ENCODE measurements at places on chromosomes 7 and 10.

- DNase-seq, result no peak
Measured at GRCh38 chr7:154373956-154374355, 321.8 kb downstream of the DPP6 start.

GRCh38 chr10:29951441-29951931 is 107.9 kb downstream of the JCAD start:
- DNase-seq, result no peak

DNA sequence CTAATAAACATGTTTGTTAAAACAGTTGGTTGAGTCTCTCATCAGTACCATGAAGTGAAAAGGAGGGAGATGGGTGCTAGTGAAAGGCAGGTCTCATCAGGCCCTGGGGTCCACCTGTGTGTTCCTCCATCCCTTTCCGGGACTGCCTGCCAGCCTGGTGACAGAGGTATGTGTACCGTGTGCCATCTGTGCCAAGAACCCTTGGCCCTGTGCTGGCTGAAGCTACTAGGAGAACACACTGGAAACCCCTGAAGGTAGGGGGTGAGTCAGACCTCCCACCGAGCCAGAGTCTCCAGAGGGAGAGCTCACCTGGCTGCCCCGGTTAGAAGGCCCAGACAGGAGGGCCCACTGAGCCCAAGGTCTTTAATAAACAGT is 2.3 kb downstream of the DDIT4 start:
- peak; percentile 40 for DNase-seq

DNA sequence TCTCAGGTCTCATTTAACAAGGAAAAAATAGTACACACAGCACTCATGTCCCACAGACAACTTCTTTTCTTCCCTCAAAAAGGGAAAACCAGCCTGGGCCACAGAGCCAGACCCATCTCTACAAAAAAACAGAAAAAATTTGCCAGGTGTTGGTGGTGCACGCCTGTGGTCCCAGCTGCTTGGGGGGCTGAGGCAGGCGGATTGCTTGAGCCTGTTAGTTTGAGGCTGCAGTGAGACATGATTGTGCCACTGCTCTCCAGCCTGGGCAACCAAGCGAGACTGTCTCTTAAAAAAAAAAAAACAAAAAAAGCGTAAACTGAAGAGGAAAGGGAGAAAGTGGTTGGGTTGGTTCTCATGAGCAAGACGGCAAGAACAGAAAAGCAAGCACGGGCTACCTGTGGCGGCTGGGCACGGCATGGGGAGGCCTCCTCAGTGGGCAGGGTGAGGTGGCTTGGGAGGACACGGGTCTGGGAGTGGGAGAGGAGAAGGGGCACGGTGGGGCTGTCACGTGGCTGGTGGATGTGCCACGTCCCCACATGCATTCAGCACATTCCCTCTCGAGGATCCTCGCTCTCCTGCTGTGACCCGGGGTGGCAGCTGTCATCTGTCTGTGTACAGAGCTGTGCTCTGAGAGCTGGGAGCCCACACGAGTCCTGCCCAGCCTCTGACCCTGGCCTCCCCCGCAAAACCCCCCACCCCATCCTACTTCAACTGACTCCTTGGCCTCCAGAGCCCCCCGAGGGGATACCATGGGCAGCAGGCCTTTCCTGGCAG is 219.7 kb downstream of the MLLT10 start:
- DNase-seq, result no peak

GRCh38 chr7:102991077-102991539 is 78.3 kb downstream of the LRRC17 start:
- no peak for DNase-seq

GRCh38 chr7:145143685-145144084 is 307.8 kb upstream of the TPK1 start:
- DNase-seq, result no peak

GRCh38 chr7:17369691-17370426 is 71.4 kb downstream of the AHR start:
- DNase-seq, result no peak

GRCh38 chr10:94546049-94546900 is 687 bp downstream of the HELLS start:
- DNase-seq, result peak; percentile 3

- DNase-seq, result no peak
Measured at GRCh38 chr10:63383141-63383540, 82.6 kb downstream of the JMJD1C start.

DNA sequence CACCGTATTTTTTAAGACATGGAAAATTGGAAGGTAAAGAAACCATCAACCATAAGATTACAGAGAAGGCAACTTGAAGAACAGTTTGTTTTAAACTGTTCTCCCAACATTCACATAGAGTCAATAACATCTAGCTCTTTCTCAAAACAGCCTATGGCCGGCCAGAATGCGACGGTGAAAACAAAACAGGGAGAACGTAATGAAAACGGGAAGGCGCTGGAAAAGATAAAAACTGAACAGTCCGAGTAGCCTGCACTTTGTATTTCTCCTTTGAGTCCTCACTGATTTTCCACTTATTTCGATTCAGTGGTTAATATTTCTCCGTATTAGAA is 637 bp downstream of the MICU1 start:
- DNase-seq, result no peak

DNA sequence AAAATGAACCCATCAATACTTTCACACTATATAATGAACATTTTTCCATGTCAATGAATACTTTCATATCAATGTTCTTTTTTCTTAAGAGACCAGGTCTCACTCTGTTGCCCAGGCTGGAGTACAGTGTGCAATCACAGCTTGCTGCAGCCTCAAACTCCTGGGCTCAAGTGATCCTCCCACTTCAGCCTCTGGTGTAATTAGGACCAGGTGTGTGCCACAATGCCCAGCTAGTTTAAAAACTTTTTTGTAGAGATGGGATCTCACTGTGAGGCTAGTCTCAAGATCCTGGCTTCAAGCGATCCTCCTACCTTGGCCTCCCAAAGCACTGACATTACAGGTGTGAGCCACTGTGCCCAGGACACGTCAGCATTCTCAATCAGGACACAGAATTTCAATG is 85.2 kb downstream of the SH3PXD2A start:
- DNase-seq, result no peak

DNA sequence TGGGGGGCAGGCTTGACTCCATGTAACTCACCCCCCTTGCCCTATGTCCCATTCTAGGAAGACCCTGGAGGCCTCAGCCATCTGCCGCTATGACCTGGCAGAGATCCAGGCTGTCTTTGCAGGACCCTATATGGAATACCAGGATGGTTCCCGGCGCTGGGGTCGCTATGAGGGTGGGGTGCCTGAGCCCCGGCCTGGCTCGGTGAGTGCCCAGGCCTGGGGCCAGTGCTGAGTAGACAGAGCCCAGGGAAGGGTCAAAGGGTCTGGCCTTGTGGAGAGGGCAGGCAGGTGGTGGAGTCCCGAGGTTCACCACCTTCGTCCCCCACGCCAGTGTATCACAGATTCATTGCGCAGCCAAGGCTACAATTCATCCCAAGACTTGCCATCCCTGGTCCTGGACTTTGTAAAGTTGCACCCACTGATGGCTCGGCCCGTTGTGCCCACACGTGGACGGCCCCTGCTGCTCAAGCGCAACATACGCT is 7.5 kb downstream of the MRPL43 start:
- no peak for DNase-seq

DNA sequence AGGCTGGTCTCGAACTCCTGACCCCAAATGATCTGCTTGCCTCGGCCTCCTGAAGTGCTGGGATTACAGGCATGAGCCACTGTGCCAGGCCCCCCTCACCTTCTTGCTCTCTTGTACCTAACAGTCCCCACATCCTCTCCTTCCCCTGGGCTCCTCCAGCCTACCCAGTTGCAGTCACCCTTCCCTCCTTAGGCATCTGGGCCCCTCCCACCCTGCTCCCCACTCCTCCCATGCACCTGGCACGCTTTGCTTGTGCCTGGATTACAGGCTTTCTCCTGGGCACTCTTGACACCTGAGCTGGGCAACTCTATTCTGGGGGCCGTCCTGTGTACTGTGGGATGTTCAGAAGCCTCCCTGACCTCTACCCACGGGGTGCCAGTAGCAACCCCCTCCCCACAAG is 3.0 kb downstream of the CLDN15 start:
- no peak for DNase-seq

- DNase-seq, result no peak
Measured at GRCh38 chr10:35636956-35637355, 5.1 kb downstream of the FZD8 start.

DNA sequence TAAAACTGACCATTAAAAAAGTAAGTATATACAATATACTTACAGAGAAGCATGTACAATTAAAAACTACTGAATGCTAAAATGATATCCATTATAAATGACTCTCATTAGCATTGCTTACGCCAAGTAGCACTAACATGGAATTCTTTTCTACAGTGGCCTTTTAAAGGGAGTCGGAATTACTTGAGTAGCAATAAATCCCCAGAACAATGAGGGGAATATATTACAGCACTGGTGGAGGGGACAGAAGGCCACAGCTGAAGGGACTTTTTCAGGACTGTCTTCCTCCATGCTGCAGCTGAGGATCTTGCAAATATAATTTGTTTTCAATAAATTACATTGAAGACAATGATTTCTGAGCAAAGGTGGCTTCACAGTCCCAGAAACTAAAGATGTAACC is 97.0 kb downstream of the ALOX5 start:
- no peak for DNase-seq

DNA sequence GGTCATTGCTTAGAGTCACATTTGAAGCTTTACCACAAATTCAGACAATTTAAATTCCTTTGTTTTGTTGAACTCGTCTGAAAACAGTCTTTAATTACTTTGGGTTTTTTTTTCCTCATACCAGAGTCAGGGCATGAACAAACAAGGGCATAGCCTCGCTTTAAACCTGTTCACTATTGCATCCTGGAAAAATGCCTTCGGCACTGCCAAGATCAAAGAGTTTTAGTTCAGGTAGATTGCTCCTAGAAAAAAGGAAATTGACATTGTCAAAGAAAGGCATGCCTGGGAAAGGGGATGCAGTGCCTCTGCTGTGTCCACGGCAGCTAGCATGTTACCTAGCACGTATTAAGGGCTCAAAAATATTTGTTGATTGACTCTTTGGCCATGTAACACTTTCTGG is 235.1 kb downstream of the ARHGAP21 start:
- DNase-seq, result no peak

- DNase-seq, result no peak
Measured at GRCh38 chr7:82166260-82167015, 277.1 kb downstream of the CACNA2D1 start.

DNA sequence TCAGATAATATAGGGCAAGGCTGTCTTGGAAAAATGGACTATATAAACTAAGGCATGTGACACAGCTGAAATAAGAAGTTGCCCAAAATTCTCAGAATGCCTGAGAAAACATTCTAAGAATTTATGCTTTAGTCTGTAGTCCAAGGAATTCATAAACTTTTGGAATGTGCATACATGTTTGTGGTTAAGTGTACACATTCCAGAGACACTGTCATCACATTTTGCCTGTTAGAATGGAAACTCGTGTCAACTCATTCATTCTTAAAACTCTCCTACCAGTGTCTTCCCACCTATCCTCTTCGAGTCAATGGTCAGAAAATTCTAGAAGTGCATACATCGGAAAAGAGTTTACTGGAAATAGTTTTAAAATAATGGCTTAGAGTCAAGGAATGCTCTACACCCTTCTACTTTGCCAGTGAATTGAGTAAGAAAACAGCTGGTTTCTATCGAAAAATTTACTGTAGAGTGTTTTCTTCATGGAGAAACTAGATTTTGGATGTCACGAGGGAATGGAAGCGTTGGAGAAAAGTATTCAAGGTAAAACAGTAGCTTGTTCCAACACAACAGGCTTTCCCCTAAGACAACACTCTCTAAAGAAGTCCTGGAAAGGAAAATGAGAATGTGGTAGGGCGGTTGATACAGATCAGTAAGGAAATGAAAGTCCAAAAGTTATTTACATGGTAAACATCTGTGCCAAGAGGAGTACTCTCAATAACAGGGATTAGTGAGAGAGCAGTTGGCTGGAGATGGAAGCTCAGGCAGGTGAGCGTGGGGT is 1177.6 kb upstream of the C7orf33 start:
- no peak for DNase-seq

- peak; percentile 92 for DNase-seq
Measured at GRCh38 chr10:102229810-102230263, 3.7 kb downstream of the ELOVL3 start.

- no peak for DNase-seq
Measured at GRCh38 chr7:15389073-15389472, 172.7 kb downstream of the AGMO start.

GRCh38 chr10:21020545-21020944 is 123.4 kb upstream of the NEBL start:
- no peak for DNase-seq

DNA sequence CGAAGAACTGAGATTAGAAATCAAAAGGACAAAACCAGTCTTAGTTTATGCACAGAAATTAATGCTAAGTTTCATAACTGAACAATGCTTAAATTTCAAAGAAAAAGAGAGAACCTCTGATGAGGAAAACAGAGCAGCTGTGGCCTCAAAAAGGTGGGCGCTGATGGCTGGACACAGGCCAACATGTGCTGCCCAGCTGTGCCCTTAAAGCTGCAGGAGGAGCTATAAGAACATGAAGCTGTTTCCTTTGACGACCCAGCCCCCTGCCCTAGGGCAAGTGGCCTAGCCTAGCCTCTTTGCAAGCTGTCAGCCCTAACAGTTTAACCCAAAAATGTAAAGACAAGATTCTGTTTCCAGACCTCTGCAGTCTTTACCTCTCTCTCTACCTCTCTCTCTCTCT is 107.7 kb downstream of the GRID1 start:
- no peak for DNase-seq

DNA sequence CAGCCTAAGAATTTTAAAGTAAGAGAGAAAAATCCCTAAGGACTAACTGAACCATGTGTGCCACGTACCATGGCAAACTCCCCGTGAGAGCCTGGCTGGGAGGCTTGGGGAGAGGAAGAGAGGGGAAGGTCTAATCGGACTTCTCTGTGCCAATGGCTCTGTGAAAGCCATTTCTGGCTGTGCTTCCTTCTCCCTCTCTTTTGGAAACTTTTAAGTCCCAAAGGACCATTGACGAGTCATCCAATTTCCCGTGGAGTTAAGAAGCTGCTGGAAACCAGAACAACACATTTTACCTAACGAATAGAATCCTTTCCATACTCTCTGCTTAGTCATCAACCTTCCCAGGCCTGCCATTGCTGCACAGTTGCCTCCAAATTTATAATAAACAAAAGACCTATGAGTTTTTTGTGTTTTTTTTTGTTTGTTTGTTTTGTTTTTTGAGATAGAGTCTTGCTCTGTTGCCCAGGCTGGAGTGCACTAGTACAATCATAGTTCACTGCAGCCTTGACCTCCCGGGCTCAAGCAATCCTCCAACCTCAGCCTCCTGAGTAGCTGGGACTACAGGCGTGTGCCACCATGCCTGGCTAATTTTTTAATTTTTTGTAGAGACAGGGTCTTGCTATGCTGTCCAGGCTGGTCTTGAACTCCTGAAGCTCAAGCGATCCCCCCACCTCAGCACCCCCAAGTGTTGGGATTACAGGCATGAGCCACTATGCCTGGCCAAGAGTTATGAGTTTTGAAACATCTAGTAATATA is 13.2 kb downstream of the LAMB1 start:
- no peak for DNase-seq

DNA sequence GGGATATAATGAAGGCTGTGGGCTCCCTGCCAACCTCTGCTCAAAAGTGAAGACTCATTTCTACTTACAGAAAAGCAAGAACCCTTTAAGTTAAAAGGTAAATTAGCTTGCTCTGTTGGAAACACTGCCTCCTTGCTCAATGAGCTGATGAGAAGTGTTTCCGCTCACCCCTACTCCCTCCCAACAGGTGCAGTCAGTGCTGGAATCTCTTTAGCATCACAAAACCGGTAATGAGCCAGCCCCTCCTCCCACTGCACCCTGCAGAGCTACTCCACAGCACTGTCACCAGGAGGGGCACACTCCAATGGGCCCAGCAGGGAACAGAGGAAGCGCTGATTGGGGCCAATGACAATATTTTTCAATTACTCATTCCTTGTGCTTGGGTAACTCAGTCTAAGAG is 262.5 kb downstream of the TCERG1L start:
- no peak for DNase-seq
